ENCODE measurements at places on chromosomes 11 and 22.

GRCh38 chr11:31478223-31478590, 31.2 kb downstream of the IMMP1L start:
- DNase-seq = no peak

DNA sequence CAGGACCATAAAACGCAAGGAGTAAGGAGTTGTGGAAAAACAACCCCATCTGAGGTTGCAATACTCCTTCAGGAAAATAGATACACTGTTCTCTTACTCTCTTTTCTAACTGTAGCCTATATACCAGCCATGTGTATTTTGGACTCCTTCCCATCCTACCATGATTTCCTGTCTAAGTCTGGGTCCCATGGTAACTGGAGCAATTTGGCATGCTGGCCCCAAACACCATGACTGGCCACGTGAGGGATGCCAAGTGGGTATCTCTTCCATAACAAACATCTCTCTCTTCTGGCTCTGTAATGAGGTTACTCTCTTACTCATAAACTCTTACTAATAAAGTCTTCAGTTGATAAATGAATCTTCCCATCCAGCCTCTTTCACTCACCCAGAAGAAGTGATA, 26.5 kb downstream of the ABTB2 start:
- DNase-seq = no peak

DNA sequence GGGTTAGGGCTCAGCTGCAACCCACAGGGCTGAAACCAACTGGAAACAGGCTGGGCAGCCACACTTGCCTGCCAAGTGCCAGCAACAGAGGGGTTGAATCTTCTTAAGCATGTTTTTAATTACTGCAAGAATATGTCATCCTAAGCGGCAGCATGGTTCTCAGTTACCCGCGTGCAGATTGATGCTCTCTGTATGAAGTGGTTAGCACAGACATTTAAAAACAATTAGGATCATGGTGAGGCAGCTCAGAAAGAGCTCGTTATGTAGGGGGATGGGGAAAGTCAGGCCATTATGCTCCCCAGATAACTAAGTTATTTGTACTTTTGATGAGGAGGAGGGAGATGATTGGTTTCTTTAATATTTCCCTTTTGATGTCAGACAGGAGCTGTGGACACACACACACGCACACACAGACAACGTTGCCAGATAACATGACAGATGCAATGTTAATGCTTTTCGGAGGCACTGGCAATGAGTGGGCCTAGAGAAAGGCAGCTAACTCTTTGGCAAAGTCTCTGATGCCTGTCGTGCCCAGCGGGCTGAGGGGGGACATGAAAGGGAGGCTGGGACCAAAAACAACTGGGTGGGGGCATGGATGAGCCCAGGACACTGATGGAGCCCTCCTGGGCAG, 389.7 kb downstream of the NXPE2 start:
- no peak for DNase-seq

DNA sequence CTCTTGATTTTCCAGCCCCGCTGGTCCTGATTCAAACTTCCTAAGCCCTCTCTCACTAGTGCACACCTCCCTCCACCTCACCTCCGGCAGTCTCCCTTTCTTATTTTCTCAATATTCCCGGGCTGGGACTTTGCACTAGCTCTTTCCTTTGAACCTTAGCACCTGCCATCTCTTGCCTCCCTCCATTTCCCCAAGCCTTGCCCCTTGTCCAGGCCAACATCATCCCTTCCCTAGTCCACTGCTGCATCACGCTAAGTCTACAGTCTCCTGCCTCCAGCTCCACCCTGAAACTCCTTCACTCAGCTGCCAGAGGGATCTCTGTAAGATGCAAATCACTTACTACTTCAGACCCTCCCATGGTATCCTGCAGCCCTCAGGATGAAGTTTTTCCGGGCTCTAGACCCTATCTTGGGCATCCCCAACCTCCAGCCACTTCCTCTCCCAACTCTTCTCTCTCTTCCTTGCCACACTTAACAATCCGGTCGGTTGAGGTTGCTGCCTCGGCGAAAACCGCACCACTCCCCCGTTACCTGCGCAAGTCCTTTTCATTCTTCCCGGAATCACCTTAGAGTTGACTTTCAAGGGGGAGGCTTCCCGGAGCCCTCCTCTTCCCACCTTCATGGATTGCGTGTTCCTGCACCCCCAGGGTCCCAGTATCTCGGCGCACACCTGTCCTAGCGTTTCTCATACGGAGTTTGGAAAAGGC, 42.7 kb downstream of the NECTIN1 start:
- no peak for DNase-seq

- no peak for DNase-seq
Measured at GRCh38 chr11:17406082-17406817, 17.8 kb upstream of the KCNJ11 start.

DNA sequence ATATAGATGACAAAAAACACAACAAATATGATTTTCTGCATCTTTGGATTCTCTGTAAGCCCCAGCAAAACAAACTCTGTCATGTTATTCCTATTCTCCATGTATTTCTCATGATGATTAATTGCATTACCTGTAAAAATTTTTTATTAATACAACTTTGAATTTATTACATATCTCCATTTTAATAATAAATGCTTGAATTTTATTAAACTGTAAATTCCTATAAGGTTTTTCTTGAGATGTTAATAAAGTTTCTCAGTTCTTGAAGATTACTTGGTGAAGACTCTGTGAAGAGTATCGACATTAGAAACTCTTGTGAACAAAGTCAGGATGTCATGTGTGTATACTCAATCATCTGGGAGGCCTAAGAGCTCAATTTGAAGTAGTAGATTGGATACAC, at the start of gene OR4C46:
OR4C46 (minus strand) TSS at position 101 of the 400 bp plus-strand sequence; CDS start at position 101, 0 bp downstream.
- no peak for DNase-seq

GRCh38 chr11:68735646-68736045, 15.7 kb downstream of the TESMIN start:
- no peak for DNase-seq

DNA sequence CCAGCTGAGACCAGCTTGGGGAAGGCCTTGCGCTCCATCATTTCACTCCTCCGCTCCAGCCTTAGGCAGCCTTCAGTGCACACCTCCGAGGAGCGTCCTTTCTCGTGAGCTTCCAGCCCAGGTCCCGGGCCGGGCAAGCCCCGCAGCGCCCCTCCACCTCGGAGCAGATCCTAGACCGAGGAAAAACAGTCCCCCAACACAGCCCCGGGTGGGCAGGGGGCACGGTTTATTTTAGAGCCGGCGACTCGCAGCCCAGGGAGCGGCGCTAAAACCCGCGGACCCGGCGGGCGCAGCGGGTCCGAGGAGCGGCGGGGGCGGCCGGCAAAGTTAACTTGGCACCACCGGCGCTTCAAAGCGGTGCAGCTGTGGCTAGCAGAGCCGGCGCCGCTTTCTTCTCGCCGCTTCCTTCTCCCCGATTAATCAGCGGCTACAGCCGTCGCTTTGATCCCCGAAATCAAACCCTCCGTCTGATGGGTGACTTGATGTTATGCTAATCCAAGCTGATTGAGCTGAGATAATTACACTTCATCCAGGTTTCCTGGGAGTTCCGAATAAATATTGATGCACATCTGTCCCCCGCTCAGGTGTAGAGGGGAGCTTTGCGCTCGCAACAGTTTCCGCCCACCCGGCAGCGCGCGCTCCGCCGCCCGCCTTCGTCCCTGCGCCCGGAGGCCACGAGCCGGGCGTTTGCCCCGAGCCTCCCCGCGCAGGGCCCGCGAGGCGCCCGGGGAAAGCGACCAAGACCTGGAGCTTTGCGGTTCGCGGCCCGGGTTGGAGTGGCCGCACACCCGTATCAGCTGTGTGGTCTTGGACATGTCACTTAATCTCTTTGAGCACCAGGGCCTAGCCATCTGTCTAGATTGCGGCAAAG, 192.7 kb downstream of the BUD13 start:
- no peak for DNase-seq

DNA sequence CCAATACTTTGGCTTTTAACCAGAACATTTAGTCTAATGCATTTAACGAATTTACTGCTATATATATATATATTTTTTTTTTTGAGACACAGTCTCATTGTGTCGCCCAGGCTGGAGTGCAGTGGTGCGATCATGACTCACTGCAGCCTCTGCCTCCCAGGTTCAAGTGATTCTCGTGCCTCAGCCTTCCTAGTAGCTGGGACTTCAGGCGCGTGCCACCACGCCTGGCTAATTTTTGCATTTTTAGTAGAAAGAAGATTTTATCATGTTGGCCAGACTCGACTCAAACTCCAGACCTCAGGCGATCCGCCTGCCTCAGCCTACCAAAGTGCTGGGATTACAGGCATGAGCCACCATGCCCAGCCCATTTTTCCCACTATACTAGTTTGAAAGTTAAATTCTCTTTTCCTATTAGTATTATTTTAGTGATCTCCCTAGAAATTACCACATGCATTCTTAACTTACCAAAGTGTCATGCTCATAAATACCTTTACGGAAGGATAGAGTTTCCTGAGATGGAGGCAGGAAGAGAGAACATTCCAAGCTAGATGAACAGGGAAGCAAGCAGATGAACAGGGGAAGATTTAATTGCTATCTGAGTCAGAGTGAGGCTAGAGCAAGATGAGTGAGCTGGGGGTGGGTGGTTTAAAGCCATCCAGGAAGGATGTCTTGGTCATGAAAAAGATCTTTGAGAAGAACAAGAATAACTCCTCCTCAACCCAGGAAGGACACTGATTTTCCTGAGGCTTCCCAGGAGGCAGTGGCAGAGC, 4.4 kb upstream of the PGAP2 start:
- DNase-seq = no peak

- DNase-seq = no peak
Measured at GRCh38 chr22:46923394-46923793, 160.9 kb downstream of the TBC1D22A start.

DNA sequence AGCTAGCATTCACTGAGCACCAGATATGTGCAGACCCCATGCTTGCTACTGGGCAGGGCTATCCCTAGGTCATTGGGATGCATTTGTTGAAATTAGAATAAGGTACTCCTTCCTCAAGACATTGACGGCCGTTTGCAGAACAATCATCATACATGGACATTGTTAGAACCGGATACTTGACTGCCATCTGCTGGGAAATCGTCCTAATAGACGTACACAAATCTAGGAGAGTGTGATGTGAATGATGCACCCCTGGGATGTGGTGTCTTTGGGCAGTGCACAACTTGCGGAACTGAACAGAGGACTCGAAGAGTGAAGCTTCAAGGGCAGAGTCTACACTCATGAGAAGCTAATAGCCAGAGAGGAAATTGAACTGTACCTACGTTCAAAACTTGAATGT, 35.9 kb downstream of the MYO18B start:
- peak; percentile 38 for DNase-seq

DNA sequence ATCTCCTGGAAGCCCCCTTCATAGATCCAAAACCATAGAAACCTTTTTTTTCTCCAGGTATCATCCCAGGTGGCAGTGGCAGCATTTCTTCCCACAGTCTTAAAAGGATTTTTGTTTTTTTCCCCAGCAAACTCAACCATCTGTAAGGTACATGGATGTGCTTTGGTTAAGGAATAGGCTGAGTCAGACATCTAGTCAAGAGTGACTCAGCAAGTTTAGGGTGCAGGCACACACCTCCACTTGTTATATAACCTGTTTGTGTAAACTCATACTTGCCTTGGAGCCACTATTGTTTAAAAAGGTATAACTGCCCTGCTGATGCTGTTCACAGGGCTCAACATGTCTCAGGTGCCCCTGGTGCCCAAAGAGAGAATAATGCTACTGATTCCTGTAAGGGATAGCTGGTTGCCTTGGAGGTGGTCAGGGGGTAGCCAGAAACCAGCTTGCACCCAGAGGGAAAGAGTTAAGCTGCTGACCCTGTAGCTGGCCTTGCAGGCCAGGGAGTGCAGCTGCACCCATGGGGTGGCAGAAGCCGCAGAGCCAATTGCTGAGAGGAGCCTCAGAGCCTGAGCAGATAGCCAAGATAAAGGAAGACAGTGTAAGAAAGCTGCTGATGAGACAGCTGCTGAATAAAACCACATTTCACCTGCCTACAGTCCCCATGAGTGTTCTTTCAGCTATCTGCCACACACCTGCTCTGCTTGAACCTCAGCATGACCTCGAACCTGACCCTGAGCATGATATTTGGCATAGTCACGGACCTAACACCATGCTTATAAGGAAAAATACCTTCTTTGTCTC, 1726.1 kb upstream of the RAG2 start:
- no peak for DNase-seq

GRCh38 chr11:122167100-122167499, 51.1 kb upstream of the BLID start:
- DNase-seq = no peak

DNA sequence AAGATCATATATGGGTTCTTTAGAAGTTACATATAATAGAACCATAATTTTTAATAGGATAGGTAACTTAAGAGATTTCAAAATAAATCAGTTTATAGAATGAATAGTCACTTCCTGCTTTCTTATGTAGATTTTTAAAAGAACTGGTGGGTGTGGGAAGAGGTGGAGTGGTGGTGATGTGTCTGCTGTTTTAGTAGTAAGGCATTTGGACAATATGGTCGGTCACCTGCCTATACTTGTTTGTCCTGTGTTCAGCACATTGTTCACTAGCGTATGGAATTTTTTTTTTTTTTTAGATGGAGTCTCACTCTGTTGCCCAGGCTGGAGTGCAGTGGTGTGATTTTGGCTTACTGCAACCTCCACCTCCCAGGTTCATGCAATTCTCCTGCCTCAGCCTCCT, 39.3 kb downstream of the CCDC81 start:
- DNase-seq = no peak

DNA sequence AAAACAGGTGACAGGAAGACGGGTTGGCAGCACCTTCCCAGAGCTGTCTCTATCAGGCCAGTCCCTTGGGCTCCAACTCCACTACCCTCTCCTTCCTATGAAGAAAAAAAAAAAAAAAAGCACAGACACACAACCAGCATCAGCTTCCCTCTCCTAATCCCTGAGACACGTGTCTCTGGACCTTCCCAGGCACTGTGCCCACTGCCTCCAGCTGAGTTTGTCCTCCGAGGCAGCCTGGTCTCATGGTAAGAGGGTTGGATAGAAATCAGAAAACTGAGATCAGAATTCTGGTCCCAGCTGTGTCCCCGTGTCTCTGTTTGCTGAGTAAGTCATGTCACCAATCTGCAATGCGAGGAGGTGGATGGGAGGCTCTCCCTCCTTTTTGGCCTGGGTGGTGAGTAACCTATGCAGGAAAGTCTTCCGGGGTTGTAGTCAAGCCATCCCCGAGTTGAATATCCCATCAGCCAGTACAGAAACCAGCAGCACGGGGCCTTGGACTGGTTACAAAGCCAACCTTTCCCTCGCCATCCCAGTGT, 193.7 kb upstream of the TBCEL start:
- no peak for DNase-seq

DNA sequence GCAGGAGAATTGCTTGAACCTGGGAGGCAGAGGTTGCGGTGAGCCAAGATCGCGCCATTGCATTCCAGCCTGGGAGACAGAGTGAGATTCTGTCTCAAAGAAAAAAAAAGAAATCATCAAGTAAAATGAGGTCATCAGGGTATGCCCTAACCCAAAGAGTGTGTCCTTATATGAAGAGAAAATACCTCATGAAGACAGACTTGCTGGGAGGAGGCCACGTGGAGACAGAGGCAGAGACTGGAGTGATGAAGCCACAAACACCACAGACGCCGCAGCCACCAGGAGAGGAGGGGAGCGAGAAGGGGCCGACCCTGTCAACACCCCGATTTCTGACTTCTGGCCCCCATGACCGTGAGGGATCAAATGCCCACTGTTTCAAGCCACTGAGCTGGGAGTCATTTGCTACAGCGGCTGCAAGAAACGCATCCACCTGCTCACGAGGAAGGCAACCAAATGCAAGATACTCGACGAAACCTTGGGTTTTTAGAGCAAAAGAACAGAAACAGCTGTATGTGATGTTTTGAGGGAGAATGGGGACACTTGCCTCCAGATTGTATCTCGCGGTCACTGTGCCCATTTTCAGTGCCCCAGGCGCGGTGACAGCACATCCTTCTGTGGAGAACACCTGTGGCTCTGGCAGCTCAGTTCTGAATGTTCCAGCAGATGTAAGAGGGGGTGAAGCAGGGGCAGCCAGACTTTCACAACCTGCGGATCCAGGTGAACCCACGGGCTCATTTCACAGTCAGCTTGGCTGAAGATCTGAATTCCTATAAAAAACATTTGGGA, 1317.2 kb downstream of the TBC1D22A start:
- DNase-seq = no peak
